SHP77 (cell line): ENCODE measurements at places on chromosomes 2 and 18.

DNA sequence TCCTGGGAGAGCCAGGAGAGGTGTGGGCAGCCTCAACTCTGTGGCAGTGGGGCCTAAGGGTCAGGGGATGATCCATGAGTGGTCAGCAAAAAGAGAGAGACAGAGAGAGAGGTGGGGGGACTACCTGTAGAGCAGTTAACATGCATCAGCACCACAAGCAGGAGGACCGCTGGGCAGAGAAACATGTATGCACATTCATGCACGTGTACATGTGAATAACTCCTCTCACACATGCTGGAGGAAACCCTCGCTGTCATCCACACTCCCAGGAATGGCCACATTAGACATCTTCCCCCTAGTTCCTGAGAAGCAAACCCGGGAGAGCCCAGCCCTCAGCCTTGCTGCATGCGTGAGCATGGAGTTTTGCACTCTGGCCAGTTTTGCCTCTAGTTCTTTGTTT is 166.1 kb downstream of the SMAD7 start:
- DNase-seq: no peak

- DNase-seq: no peak
Measured at GRCh38 chr2:121189661-121190381, 95.2 kb downstream of the TFCP2L1 start.

- DNase-seq: no peak
Measured at GRCh38 chr18:41873730-41874129, 81.3 kb upstream of the PIK3C3 start.

- no peak for DNase-seq
Measured at GRCh38 chr2:191747170-191747530, 69.2 kb downstream of the NABP1 start.

DNA sequence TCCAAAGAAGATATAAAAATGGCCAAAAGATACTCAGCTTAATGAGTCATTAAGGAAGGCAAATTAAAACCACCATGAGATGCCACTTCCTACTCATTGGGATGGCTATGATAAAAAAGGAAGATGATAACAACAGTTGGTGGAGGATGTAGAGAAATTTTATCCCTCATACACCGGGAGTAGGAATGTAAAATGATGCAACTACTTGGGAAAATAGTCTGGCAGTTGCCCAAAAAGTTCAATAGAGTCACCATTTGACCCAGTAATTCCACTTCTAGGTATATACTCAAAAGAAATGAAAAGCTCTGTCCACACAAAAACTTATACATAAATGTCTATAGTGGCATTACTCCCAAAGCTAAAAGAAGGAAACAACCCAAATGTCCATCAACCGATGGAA is 10.1 kb upstream of the SULT1C2 start:
- no peak for DNase-seq

DNA sequence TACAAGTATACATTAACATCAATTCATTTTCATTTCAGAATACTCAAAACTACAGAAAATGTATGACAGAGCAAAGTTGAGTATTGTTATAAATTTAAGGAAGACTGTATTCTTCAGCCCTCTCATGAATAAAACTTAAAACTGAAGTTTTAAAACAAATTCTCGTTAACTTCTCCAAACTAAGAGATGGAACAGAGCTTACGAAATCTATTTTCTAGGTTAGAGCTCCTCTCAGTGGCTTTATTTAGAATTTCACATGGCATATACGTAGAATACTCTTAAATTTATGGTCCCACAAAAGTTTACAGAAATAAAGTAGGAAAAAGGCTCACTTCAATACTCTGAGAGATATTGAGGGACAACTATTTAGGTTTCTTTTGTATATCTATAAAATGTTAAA is 612.1 kb downstream of the KCNJ3 start:
- no peak for DNase-seq
